ENCODE measurements at places on chromosomes 7 and 10. TPM values are rescaled to one million over a fixed set of nuclear protein-coding genes. Genes with fewer than 3 reads are reported as not detected.

Gene ASB15
- not detected for total RNA-seq

Gene DNAAF5
- 48.7 TPM for total RNA-seq

Gene SSC4D
- 1.4 TPM for total RNA-seq

Gene SLC29A4
- 3.8 TPM for total RNA-seq

Gene SYT15B
- total RNA-seq, result not detected

Gene GPR15LG
- not detected for total RNA-seq

Gene OPALIN
- total RNA-seq, result not detected

Gene OLAH
- total RNA-seq, result 0.34 TPM

Gene AKR1B15
- total RNA-seq, result not detected

Gene FFAR4
- total RNA-seq, result not detected

Gene AS3MT
- 0.58 TPM for total RNA-seq
